T-cell (primary cell): ENCODE measurements at places on chromosomes 5 and 9.
A peak's percentile ranks its signal among the peaks of the same experiment; 100 is the strongest.

DNA sequence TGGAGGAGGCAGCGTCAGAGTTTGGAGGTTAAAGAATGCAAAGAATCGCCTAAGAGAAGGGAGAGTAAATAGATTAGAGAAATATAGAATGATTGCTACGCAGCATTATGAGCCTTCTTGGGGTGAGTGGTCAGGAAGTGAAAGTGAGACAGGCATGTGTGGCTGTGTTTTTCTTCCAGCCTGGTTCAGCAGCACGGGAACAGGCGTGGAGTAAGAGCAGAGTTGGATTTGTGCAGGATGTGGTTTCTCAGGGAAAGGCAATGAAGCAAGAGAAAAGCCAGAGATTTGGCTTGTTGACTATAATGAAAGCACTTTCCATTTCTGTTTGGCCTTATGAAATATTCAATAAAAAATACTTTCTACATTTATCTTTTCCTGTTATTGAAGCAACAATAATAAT lies 34.3 kb upstream of the FRMD3 start:
- DNase-seq = no peak

DNA sequence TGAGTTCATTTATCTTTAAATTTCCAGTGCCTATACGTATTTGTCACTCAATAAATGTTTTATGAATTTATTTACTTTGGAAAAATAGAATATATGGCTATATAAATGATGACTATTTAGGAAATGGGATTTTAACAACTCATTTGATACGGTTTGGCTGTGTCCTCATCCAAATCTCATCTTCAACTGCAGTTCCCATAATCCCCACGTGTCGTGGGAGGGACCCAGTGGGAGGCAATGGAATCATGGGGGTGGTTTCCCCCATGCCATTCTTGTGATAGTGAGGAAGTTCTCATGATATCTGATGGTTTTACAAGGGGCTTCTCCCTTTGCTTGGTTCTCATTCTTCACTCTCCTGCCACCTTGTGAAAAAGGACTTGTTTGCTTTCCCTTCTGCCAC lies 187.6 kb upstream of the EFNA5 start:
- no peak for DNase-seq

DNA sequence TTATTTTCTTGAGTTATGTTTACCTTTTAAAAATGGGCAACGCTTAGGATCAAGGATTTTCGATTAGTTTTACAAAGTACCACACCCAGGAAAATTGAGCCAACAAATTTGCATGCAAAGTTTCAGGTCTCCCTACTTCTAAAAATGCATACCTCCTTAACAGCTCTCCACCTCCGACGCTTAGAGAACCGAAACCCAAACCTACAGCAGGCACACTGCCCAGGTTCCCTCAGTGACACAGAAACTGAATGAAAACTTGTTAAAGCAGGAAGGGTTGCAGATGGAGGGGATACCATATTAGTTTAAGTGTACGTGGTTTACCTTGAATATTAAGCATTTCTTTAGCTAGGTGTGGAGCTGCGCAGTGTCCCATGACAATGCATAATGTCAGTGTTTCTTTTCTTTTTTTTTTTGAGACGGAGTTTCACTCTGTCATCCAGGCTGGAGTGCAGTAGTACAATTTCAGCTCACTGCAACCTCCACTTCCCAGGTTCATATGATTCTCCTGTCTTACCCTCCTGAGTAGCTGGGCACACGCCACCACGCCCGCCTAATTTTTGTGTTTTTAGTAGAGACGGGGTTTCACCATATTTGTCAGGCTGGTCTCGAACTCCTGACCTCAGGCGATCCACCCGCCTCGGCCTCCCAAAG lies 1.6 kb upstream of the SUB1 start:
- peak; percentile 11 for DNase-seq

GRCh38 chr5:32964261-32964660 lies 253.1 kb downstream of the NPR3 start:
- no peak for DNase-seq

GRCh38 chr9:86977205-86977835 lies 30.0 kb upstream of the GAS1 start:
- DNase-seq = no peak

- DNase-seq = no peak
These were observed 122.2 kb upstream of the MAN2A1 start for GRCh38 chr5:109567374-109568044.

DNA sequence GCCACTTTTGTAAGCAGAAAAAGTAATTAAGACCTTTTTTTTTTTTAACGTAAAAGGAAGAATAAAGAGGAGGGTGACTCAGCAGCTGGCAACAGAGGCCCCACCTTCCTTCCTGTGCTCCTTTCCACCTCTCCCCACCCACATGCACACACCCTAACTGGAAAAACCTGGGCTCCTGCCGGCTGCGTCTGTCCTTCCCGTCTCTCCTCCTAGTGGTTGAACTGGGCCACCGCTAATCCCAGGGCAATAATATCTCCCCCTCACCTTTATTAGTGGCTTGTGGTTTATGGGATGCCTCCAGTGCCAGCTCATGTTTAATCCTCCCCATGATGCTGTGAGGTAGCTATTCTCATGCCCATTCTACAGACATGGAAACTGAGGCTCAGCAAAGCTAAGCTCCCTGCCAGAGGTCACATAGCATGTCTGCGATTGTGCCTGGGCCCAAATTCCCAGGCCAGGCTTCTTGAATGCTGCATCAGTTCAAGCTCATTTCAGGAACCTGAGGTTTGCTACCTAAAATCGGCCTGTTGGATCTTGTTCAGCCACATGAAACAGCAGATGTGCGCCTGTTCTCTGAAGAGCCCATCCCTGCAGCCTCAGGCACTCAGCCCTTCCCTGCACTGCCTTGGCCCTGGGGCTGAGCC lies 60.9 kb upstream of the IL17B start:
- no peak for DNase-seq

DNA sequence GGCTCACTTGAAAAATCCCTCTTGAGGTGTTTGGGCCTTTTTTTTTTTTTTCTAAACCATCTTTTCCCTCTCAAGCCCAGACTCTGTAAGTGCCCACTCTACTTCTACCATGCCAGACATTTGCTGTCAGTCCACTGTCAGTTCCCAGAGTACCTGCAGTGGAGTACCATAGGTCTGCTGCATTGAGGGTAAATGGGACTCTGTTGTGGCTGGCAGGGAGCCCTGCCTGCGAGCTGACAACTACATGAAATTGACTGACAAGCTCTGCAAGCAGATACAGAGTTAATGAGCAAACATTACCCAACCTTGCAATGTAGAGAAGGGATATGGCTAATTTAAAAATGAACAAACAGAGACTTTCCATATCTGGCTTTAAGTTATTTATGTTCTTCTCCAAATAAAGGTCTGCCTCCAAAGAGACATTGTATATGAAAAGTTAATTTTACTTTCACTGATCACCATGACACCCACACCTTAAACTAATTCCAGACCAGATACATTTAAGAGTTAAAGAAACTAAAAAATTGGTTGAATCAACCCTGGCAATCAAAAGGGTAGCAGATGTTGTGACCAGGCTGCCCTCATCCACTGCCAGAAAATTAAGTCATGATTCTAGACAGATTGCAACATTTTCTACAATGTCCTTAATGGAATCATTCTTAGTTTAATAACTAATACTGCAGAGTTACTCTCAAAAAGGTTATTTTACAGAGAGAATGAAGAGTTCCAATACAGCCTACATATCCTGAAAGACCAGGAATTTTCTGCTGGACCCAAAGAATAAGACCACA lies 100.4 kb upstream of the PAM start:
- DNase-seq = no peak

DNA sequence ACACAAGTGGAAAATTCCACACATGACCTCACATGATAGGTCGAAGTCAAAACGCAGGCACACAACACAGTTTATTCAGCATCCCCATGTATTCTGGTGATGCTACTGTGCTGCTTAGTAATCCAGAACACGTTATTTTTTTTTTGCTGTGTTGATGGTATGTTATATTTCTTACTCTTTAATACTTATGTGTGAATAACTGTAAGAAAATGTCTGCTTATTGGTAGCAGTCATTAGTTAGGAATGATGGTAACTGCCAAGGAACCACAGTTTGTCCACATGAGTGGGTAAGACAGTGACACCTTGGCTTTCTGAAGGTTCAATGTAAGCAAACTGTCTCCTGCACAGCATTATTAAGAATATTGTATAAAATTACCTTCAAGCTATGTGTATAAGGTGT lies 107.7 kb upstream of the DAPK1 start:
- DNase-seq = no peak

DNA sequence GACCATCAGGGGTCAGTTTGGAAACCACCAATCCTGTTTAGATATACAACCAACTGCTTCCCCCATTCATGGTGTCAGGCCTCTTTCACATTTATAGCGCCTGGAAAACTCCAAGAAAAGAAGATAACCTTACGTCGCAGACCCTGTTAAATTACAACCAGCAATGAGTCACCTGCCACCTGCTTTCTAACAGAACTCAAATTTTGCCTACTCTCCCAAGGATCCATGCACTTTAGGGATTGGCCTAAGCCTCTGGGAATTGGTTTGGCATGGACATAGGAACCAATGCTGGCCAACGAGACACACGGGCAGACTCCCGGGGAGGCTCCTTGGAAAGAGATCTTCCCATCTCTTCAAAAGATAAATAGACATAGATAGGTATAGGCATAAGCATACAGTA lies 87.0 kb downstream of the FEM1C start:
- DNase-seq = no peak

- DNase-seq = no peak
These were observed 855.5 kb upstream of the DMAC1 start for GRCh38 chr9:8655071-8655470.

- DNase-seq = no peak
These were observed 45.6 kb upstream of the PTGER4 start for GRCh38 chr5:40634154-40634553.

DNA sequence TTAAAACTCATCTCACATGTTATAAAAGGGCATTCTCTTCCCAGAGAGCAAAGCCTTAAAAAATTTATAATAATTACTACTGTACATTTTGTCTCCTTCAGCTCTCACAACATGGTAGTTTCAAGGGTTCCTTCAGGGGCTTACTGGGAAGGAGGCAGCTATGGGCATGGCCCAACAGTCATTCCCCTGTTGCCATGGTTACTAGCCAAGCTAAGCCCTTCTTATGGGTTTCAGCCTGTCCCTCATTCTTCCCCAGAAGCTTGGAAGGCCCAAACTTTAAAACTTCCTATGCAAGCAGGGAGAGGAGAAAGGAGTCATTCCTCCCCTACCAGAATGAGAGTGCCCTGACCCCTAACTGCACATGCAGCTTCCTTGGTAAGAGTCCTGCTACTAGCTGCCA lies 82.2 kb upstream of the CNTLN start:
- DNase-seq = no peak
